ENCODE measurements at places on chromosomes 3 and 15.

DNA sequence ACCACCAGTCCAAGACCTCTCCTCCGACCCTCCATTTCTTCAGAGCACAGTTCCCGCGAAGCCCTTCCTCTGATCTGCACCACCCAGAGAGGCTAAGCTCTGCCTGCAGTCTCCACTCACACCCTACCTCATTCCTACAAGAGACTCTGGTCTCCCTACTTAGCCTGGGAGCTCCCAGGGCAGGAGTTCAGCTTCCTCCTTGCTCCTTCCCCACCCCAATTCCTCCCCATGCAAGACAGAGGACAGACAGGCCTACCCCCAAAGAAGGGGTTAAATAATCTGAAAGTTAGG is 12.6 kb upstream of the VIPR1 start:
- no peak overlapping the region for H3K27ac ChIP-seq
- no peak overlapping the region for H3K4me3 ChIP-seq
- no peaks in the 10 kb centered on the region for H3K36me3 ChIP-seq
- DNase-seq = no peak

GRCh38 chr3:71125738-71126137 is 457.8 kb downstream of the FOXP1 start:
- no peaks in the 10 kb centered on the region for H3K36me3 ChIP-seq
- peaks cover 8% of the 10 kb centered on the region for H3K4me1 ChIP-seq
- H3K27me3 ChIP-seq = no peaks in the 10 kb centered on the region
- DNase-seq = no peak
- H3K27ac ChIP-seq = no peak overlapping the region

GRCh38 chr15:57375827-57376695 is at the start of gene CGNL1:
CGNL1 (plus strand) TSS chr15:57376505; CDS start chr15:57438000, 61,495 bp downstream.
- DNase-seq = peak; percentile 57
- no peak within 1 kb of the TSS for H3K27ac ChIP-seq

DNA sequence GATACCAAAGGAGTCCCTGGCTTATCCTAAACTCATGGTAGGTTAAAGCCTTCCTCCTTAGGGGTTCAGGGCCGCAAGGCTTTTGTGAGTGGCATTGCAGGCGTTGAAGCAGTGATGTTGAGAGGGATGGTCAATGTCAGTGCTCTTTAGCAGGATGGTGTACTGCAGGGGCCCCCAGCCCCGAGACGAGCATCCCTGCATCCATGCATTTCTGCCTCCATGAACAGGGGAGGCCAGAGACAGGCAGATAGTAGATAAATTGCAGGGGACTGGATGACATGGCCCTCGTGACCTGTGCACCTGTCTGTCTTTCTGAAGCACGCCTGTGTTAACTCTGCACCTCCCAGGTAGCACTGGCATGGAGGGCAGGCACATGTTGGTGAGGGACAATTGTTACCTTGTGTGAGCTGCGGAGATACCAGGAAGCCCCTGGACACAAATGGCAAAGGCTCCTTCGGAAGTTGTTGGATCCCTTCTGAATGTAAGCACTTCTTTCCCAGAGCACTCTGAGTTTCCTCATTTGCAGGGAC is 133.5 kb downstream of the SNRPN start:
- H3K27ac ChIP-seq = no peak overlapping the region
- H3K4me3 ChIP-seq = no peak overlapping the region
- no peak for DNase-seq
- peaks cover 99% of the 10 kb centered on the region for H3K36me3 ChIP-seq
- no peaks in the 10 kb centered on the region for H3K4me1 ChIP-seq

DNA sequence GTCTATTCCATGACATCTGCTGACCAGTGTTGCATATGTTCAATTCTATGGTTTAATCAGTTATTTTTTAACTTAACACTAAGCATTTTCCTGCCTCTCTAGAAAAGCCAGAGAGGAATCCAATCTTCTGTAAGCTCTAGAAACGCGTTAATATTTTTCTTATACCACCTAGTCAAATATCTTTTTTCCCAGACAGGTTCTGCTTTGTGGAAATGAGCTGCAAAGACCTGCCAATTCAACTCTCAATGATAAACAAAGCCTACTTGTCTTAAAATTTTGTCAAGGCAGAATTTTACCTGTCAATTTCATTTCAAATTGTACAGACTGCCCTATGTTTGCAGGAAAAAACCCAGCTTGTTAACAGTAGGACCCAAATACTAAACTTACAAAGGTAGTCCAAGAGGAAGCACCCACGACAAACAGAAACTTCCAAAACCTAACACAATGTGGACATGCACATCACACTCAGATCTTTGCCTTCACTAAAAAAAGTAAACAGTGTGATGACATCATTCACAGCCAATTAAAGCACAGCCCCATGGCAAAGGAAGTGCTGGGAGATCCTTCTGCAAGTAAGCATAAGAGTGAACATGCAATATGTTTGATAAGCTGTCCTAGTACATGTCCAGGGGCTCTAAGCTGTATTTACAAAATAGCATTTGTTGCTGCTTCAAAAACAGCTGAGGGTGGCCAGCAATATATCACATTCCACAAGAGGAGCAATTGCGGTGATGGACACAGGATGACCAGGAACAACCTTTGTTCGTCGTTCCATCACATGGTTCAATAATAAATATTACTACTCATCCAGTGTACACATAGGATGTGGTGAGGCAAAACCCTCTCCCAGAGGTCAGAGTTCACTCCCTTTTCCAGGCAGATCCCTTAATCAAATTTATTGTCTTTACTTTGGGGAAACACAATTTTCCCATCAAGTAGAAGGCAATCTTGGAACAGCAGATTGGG is 139.4 kb upstream of the TSC22D2 start:
- no peaks in the 10 kb centered on the region for H3K36me3 ChIP-seq
- no peak for DNase-seq
- no peak overlapping the region for H3K4me3 ChIP-seq
- H3K27me3 ChIP-seq = peaks cover 4% of the 10 kb centered on the region
- H3K4me1 ChIP-seq = no peaks in the 10 kb centered on the region
